RPMI7951 (cell line): ENCODE measurements at places on chromosomes 3 and 15. TPM values are rescaled to one million over a fixed set of nuclear protein-coding genes. Genes with fewer than 3 reads are reported as not detected.

CASR gene
- total RNA-seq = not detected in 2 replicates

CCR9 gene
- total RNA-seq = not detected in 2 replicates

CATSPER2 gene
- total RNA-seq = 0.60 and 1.9 TPM in 2 replicates

EPHA3 gene
- 0.20 and 0.24 TPM in 2 replicates for total RNA-seq

RETNLB gene
- not detected in 2 replicates for total RNA-seq
